ENCODE measurements at places on chromosomes 11 and 22.

GRCh38 chr11:60747359-60747873 lies 9.3 kb upstream of the MS4A15 start:
- no peak for DNase-seq

DNA sequence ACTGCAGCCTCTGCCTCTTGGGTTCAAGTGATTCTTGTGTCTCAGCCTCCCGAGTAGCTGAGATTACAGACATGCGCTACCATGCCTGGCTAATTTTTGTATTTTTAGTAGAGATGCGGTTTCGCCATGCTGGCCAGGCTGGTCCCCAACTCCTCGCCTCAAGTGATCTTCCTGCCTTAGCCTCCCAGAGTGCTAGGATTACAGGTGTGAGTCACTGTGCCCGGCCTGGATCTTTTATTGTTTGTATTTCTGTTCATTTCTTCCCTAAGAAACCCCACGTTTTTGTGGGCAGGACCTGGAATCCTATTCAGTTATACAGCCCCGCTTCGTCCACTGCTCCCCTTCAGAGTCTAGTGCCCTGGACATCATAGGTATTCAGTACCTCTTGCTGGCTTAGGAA lies 28.7 kb downstream of the ZBTB16 start:
- DNase-seq: no peak

DNA sequence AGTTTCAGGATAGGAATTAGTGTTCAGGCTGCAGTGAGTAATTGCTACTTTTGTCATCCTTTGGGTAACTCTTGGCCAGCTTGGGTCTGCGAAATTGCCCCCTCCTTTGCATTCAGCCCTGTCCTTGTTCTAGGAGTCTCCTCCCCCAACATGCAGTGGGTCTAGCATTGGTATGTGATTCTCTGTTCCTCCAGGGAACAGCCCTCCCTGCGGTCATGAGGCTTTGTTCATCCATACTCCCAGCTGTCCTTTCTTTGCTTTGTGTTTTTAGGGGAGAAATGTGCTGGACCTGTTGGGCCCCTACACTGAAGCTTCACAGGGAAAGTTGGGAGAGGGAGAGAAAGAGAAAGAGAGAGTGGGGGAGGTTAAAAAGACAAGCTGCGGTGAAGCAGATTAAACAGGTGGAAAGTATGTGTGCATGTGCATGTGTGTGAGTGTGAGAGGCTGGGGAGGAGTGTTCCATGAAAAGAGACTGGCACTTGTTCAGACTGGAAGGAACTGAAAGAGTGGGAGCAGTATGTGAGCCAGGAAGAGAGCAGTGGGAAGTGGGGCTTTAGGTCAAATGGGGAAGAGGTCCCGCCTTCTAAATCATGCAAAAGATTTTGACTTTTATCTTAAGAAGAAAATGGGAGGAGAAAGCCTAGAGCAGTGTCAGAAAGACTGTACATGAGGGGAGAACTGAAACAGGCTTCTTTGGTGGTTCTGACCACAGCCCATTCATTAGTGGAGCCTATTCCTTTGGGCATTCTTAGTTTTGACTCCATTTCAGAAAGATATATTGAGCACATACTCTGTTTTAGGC lies 17.9 kb upstream of the SESN3 start:
- DNase-seq: no peak

- DNase-seq: peak; percentile 49
Measured at GRCh38 chr22:46575911-46576555, 38.6 kb upstream of the CELSR1 start.

GRCh38 chr11:69170704-69171103 lies 15.0 kb downstream of the SMIM38 start:
- DNase-seq: no peak

DNA sequence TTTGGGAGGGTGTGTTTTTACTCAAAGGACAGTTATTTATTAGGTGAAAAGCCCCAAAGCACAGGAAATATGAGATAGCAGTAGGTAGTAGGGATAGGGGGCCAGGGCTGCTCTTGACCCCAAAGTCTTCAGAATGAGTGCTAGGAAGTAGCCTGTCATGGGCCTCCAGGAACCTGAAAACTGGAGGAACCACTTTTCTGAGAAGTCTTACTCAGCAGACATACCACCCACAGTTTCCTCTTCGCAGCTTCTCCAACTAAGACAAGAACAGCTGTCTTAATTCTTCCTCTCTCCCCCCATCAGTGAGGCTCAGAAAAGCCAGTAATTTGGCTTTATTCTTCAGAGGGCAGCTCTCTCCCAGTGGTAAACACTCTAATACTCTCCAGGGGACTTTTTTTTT lies 84.0 kb upstream of the CTSC start:
- DNase-seq: no peak

DNA sequence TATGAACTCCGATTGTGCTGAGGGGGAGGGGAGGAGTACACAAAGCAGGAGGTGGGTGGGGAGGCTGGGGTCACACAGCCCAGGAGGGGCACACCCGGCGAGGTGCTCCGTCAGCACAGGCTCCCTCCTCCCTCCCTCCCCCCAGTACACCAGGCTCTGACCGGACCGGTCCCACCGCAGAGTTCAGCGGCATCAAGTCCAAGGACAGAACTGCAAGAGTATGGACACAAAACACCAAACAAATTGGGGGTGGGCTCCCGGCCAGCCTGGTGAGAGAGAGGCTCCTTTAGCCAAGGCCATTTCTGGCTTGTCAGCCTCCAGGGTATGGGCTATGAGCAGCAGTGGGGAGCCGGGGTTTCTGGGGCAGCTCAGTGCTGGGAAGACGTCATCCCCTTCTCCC lies 68.3 kb downstream of the ST3GAL4 start:
- DNase-seq: no peak

DNA sequence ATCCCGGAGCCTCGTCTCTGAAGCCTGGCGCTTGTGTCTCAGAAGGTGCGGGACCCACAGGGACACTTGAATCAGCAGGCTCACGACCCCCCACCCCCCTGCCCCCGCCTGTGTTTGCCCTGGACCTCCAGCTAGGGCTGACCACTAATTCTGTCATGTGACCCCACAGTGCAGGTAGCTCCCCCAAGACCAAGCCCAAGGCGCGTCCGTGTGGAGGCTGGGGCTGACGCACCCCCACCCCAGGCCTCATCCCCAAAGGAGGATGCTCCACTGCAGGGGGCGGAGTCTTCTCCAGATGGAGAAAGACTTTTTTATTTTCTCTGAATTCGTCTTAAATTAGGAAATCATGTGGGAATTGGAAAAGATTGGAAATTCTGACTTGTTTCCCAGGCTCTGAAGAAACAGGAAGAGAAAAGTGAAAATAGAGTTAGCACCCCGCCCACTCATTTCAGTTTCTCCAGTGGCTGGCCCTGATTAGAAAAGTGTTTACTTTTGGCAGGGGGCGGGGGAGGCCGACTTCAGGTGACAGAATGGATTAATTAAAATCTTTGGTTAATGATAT lies 1.0 kb upstream of the RELA start:
- peak; percentile 61 for DNase-seq

DNA sequence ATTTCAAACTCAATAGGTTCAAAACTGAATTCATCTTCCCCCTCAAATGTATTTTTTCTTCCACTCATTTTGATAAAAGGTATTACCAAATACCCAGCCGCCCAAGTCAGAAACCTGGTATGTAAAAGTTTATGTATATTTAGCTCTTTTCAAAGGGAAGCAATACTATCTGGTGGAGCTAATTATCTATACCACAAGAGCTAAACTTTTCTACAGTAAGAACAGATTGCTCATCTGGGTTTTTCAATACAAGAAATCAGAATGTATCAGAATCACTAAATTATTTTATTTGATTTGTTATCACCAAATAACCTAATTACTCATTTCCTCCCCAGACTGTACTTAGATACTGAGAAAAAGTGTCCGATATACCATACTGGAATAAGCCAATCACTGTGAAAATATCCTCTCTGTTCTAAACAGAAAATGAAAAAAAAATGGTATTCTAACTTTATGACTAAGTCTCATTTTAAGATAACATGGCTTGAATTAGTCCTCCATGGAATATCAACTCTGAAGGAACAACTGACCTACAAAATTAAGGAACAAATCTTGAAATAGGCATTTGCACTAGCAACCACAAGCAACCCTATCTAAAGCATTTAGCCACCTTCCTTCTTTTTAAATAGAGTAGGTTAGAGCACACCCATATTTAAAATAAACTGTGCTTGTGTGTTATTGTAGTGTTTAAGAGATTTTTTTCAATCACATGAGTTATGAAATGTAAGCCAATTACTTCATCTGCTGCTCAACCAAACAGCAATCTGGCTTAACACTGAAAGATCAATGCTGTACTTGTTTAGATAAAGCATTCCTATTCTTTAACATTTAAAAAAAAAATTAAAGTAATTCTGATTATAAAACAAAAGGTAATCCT lies 35.0 kb downstream of the RDX start:
- DNase-seq: no peak

DNA sequence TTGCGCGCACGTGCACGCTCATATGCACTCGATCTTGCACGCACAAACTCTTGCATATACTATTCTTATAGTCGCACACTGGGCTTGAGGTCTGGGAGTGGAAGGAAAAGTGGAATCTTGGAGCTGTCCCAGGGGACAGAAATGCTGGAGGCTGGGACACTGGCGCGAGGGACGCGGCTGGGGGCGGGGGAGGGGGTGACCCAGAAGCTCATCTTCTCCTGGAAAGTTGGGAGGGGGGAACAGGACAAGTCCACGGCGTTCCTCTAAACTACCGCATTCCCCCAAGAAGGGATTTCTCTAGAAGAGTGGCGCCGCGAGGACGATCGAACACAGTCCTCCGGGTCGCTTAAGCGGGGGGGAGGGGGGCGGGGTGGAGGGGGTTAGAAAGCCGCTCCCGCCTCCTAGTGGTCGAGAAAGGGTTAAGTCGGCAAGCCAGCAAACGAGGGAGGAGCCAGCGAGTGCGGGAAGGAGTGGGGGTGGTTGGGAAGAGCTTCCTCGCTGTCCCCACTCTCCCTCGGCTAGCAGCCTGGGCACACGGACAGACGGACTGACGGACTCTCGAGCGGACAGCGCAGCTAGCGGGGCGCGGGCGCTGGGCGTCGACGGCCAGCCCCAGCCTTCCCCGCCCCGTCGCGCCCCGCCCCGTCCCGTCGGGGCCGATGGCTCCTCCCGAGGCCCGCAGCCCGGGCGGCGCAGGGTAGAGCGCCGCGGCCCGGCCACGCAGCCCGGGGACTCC lies at the start of gene RTN4RL2:
Gene RTN4RL2 (plus strand): TSS at position 507 of the 736 bp plus-strand sequence. CDS start 338 bp downstream, outside the sequence.
- DNase-seq: peak; percentile 80

DNA sequence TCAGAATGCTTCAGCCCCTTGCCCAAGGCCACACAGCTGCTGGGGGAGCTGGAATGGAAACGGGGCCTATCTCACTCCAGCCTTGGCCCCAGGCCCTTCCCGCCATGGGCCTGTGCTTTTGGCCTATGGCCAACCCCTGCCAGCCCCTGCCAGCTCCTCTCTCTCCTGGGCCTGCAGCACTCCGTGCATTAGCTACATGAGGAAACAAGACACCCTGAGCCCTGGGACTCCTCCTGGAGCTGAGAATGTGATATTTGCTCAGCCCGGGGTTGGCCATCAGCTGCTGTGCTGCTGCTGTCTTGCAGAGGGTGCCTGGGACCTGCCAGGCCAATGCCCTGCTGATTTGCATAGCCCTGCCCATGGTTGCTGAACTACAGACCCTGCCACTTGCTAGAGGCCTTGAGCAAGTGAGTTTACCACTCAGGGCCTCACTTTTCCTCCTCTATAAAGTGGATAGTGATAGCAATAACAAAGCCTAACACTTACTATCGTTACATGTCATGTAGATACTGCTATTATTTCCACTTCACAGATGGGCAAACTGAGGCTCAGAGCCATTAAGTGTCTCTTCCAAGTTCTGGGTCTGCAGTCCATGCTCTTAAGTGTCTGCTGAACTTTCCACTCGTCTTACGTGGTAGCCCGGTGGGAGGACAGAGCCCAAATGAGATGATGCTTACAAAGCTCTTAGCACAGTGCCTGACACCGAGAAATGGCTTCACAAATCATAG lies 99.6 kb downstream of the KIAA1671 start:
- no peak for DNase-seq

GRCh38 chr11:96329855-96330510 lies 13.0 kb downstream of the MAML2 start:
- no peak for DNase-seq

GRCh38 chr11:8759634-8760033 lies 77.0 kb downstream of the RPL27A start:
- DNase-seq: no peak

- no peak for DNase-seq
Measured at GRCh38 chr11:22938691-22939090, 78.4 kb upstream of the CCDC179 start.

DNA sequence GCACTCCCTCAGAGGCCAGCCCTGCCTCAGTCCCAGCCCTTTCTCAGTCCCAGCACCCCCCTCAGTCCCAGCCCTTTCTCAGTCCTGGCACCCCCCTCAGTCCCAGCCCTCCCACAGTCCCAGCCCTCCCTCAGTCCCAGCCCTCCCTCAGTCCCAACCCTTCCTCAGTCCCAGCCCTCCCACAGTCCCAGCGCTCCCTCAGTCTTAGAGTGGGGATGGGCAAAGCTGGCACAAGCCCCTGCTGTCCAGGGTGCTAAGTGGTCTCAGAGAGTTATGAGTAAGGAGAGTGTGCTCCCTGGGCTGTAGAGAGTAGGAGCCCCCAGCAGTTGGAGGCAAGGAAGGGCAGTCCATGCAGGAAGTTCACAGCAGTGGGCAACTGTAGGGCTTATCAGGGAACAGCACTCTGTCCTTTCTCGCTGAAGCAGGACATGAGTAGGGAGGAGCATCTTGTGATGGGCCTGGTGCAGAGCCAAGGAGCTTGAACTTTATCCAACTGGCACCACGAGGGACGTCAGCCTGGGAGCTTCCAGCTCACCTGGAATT lies 51.4 kb upstream of the CRYBB3 start:
- peak; percentile 60 for DNase-seq

GRCh38 chr11:74608431-74608830 lies 16.0 kb downstream of the POLD3 start:
- no peak for DNase-seq

DNA sequence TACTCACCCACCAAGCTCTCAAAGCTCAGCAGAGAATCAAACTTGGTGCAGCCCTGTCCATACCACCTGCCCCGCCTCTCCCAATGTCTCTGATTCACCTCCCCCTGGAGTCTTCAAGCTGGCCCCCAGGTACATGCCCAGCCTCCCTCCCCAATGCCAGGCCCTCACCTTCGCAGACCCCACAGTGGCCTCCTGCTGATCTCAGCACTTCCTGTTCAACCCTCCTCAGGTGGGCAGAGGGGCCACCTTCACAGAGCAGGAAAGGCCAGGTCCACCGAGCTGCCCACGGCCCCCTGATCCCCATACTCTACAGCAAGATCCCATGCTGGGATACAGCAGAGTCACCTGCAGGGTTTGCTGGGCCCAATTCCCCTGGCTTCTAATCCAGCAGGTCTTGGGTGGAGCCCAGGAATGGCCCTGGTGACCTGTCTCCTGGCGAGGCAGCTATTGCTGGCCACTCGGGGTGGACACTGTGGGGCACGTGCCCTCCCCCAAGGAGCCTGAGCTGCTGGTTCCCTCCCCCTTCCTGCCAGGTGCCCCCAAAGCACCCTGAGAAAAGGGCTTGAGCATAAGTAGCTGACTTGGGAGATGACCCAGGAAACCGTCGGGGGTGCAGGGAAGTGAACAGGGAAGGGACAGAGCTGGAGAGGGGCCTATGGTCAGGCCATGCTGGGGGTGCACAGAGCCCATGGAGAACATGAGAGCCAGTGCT lies 150.7 kb downstream of the BRD1 start:
- DNase-seq: no peak

- no peak for DNase-seq
Measured at GRCh38 chr11:116582571-116582970, 190.2 kb downstream of the BUD13 start.

Data from right lobe of liver (tissue), 6 donors.